ENCODE measurements at places on chromosomes 12 and 14.

DNA sequence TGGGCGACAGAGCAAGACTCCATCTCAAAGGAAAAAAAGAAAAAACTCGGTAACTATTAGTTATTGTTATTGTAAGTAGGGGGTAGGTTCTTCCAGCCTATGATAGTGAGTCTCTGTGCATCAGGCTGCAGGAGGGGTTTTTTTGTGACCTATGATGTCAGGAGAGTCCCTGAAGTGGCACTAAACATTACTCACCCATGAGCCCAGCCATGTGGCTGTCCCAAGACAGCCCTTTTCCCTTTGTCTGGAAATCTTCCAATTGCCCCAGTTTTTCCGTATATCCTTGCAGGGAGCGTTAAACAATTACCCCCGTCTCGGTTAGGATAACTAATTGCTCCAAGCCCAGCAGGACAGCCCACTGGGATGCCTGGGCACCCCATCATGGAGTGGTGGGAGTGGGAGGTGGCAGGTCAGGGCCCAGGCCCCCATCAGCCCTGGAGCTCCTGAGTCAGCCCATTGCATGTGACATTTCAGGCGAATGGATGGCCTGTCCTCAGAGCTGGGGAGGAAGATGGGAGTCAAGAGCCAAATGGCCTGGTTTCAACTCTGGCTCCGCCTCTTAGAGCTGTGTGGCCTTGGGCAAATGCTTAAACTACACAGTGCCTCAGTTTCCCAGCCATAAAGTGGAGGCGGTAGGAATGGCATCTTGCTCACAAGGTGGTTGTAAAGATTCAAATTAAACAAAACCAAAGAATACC lies 16.4 kb downstream of the PHETA1 start:
- no peak for DNase-seq

DNA sequence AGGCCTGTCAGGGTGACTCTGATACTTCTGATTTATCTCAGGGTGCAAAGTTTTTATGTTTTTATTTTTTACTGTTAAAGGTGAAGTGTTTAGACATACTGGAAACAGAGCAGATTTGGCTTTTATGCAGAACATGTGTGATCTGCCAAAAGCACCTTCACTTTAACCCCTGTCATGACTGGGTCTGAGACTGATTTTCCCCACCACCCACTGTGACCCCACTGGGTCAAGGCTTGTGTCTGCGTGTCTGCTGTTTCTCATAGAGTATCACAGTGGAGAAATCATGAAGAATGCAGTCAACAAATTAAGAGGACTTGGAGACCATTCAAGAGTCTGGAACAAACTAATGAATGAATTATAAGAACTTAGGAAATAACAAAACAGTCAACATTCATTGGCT lies 131.2 kb downstream of the SPTSSA start:
- DNase-seq, result no peak

- DNase-seq, result no peak
These were observed 287.3 kb downstream of the NAV3 start for GRCh38 chr12:78118036-78118435.

- DNase-seq, result no peak
These were observed 6.8 kb downstream of the STAT6 start for GRCh38 chr12:57104292-57104910.

- no peak for DNase-seq
These were observed 83.9 kb downstream of the PIK3C2G start for GRCh38 chr12:18345021-18345735.

Data from NCI-H748 treated with DMSO at 0.1 percent for 48 hours (cell line).